ENCODE measurements at places on chromosomes 1 and 21. TPM values are rescaled to one million over a fixed set of nuclear protein-coding genes. Genes with fewer than 3 reads are reported as not detected.

Gene PKN2
- 26.6 TPM for total RNA-seq

GRCh38 chr1:119808972-119809550 lies 2.2 kb downstream of the REG4 start:
- H3K4me1 ChIP-seq = peaks cover 4% of the 10 kb centered on the region
- H3K36me3 ChIP-seq = no peaks in the 10 kb centered on the region
- peak; percentile 72 for DNase-seq

Gene S100A4
- 678 TPM for total RNA-seq

Gene HNRNPU
- total RNA-seq = 425 TPM

DNA sequence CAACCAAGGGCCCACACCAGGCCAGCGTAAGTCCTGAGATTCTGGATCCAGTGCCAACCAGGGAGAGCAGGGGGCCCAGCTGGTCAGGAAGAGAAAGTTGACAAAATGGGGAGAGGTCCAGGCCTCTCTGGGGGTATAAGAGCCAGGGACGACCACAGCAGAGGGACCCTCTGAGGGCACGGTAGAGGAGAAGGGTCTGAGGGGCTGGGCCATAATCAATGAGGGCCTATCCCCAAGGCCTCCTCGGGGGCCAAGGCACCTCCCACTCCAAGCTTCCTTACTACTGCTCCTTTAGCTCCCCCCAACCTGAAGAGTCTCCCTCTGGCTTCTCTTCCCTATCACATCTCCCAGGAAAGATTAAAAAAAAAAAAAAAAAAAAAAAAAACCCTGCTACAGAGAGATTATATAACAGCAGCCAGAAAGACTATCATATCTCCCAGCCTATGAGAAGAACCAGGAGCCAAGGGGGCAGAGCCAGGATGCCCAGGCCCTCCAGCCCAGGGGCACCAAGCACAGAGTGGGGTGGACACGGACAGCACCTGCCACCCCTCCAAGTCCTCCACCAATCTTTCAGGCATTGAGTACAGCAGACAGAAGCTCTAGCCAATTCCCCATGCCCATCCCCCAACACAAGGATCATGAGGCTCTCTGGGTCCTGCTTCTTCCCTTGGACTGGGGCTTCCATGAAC lies 2.7 kb downstream of the MEF2D start:
- peak overlapping the region; percentile 48 for H3K4me3 ChIP-seq
- H3K4me1 ChIP-seq = peaks cover 71% of the 10 kb centered on the region
- no peak for DNase-seq
- H3K27me3 ChIP-seq = no peaks in the 10 kb centered on the region
- peak overlapping the region; percentile 33 for H3K27ac ChIP-seq

Gene FCAMR
- total RNA-seq = not detected

- H3K4me1 ChIP-seq = no peaks in the 10 kb centered on the region
- H3K27me3 ChIP-seq = peaks cover 13% of the 10 kb centered on the region
- H3K36me3 ChIP-seq = no peaks in the 10 kb centered on the region
- H3K4me3 ChIP-seq = no peak overlapping the region
- H3K27ac ChIP-seq = no peak overlapping the region
- DNase-seq = no peak
Measured at GRCh38 chr1:22835636-22836319, 125.1 kb downstream of the EPHB2 start.

DNA sequence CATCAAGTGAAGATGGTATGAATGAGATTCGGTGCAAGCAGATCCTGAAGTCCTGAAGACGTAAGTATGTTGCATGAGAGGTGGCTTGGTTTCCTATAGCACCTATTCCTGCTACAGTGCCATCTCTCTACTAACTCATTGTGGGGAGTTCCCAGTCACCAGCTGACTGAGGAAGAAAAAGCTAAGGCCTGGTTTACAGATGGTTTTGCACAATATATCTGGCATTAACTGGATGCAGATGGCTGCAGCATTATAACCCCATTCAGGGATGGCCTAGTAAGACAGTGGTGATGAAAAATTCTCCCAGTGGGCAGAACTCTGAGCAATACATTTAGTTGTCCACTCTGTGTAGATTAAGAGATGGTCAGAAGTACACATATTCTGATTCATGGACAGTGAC lies 36.7 kb downstream of the RTCA start:
- no peak overlapping the region for H3K27ac ChIP-seq
- DNase-seq = no peak
- H3K4me3 ChIP-seq = no peak overlapping the region
- H3K27me3 ChIP-seq = no peaks in the 10 kb centered on the region

Gene IGSF21
- not detected for total RNA-seq

- H3K27me3 ChIP-seq = no peaks in the 10 kb centered on the region
- no peak overlapping the region for H3K27ac ChIP-seq
- no peak for DNase-seq
- no peaks in the 10 kb centered on the region for H3K4me1 ChIP-seq
- no peaks in the 10 kb centered on the region for H3K36me3 ChIP-seq
Measured at GRCh38 chr1:65572701-65573421, 152.4 kb downstream of the LEPR start.

GRCh38 chr1:167344615-167345385 lies 124.1 kb downstream of the POU2F1 start:
- no peaks in the 10 kb centered on the region for H3K36me3 ChIP-seq
- H3K27ac ChIP-seq = no peak overlapping the region
- H3K4me1 ChIP-seq = peaks cover 2% of the 10 kb centered on the region
- no peaks in the 10 kb centered on the region for H3K27me3 ChIP-seq
- no peak for DNase-seq

DNA sequence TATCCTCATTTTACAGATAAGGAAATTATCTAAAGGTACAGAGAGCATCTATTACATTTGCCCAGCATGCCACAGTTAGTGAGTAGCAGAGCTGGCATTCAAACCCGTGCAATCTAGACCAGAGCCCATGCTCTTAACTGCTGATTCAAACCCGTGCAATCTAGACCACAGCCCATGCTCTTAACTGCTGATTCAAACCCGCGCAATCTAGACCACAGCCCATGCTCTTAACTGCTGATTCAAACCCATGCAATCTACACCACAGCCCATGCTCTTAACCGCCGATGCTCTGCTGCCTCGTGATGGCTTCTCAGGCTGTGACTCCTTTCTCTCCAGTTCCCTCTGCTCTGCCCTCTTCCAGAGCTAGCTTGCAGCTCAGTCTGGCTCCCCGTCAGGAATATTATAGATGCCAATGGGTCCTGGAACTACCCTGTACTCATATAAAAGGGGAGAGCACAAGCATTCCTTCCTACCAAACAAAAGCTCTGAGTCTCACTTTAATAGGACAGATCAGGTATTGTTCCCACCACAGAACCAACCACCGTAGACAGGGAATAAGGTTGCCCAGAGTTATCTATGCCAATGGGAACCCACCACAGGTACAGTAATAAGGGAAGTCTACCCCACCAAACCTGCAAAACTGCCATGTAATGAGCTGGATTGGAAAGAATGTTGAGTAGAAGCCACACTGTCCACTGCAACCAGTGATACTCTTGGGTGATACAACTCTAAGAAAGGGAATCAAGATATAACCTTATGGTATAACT lies 78.4 kb downstream of the SMYD3 start:
- no peaks in the 10 kb centered on the region for H3K27me3 ChIP-seq
- DNase-seq = peak; percentile 6
- H3K27ac ChIP-seq = peak overlapping the region; percentile 39
- no peaks in the 10 kb centered on the region for H3K36me3 ChIP-seq

DNA sequence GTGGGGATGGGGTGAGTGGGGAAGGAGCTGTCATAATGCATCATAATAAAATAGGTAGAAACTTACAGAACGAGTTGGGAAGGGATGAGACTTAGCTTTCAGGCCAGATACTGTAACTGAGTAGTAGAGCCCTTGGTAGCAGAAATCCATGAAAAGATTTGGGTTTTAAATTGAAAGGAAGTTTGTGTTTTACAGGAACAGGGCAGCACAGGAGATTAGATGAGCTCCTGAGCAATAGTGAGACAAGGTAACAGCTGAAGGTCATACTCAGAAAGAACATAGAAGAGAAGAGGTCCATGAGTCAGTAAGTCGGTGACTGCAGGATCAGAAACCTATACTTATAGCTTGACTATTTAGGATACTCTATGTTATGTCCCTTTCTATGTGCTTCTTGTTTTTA lies 7.3 kb downstream of the MAP10 start:
- H3K36me3 ChIP-seq = no peaks in the 10 kb centered on the region
- peaks cover 2% of the 10 kb centered on the region for H3K4me1 ChIP-seq
- no peak overlapping the region for H3K4me3 ChIP-seq
- no peak for DNase-seq
- peaks cover 7% of the 10 kb centered on the region for H3K27me3 ChIP-seq
- H3K27ac ChIP-seq = no peak overlapping the region

- H3K4me3 ChIP-seq = no peak within 1 kb of the TSS
- peaks cover 8% of the 10 kb centered on the region for H3K4me1 ChIP-seq
- peak; percentile 75 for DNase-seq
- peaks cover 21% of the 10 kb centered on the region for H3K27me3 ChIP-seq
Measured at GRCh38 chr1:154567386-154568156, at the start of gene CHRNB2. TSS of gene CHRNB2 (plus strand) at chr1:154567778. CDS start at chr1:154568045, 267 bp downstream.

Gene HTR6
- 0.10 TPM for total RNA-seq

DNA sequence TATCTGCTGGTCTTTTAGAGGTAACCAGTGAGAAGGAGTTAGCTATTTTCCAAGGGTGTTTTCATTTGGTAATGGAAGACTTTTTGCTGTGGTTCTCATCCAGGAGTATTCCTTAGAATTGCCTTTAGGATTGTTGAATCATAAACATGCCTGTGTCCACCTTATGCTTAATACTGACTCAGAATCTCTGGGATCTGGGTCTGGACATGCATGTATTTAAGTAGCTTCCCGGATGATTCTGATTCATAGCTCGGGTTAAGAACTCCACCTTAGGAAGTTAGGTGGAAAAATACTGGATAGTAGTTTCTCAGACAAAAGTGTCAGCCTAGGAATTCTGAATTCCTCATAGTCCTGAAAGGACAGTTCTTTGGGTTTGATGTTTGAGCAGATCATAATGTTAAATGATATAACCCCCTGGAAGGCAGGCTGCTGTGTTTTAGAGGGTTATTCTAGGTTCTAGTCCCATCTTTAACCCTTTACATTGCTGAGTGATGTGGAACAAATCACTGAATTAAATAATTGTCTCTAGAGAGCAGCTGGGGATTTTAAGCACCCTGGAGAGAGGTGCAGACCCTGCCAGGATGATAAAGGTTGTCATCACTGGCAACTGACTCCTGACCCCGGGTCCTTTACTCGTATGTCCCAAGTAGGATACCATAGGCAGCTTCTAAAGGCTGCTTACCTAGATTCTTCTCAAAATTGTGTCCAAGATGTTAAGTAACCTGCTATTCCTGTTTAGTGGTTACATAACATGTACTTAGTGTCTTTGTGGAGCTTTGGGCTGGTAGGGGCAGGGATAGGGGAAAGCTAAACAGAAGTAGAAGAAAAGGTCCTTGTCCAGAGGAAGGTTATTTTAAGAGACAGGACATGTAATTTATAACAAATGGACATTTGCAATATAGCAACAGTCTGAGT lies 14.5 kb upstream of the C4BPB start:
- DNase-seq = no peak
- H3K4me1 ChIP-seq = peaks cover 31% of the 10 kb centered on the region
- H3K27ac ChIP-seq = no peak overlapping the region

- no peak overlapping the region for H3K4me3 ChIP-seq
- H3K27ac ChIP-seq = no peak overlapping the region
- no peak for DNase-seq
- H3K4me1 ChIP-seq = no peaks in the 10 kb centered on the region
- H3K36me3 ChIP-seq = no peaks in the 10 kb centered on the region
Measured at GRCh38 chr1:74964508-74965102, 169.6 kb upstream of the LHX8 start.

DNA sequence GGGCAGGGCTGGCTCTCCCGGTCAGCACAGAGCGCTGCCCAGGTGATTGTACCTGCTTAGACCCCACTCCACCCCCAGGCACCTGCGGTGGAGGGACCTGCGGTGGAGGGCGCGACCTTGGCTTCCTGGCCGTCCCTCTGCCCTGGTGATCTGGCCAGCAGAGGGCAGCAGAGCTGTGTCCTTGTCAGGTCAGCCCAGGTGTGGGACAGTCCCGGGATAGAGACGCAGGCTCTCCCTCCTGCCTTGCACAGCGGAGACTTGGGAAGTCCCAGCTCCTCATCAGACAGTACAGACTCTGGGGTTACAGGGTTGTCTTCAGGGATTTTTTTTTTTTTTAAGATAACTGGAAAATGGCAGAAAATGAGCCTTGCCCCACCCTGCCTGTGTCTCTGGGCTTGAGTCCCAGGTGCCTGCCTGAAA lies 10.0 kb downstream of the SLX9 start:
- peak; percentile 86 for DNase-seq
- H3K4me1 ChIP-seq = peaks cover 11% of the 10 kb centered on the region
- no peaks in the 10 kb centered on the region for H3K27me3 ChIP-seq
- H3K4me3 ChIP-seq = no peak overlapping the region

DNA sequence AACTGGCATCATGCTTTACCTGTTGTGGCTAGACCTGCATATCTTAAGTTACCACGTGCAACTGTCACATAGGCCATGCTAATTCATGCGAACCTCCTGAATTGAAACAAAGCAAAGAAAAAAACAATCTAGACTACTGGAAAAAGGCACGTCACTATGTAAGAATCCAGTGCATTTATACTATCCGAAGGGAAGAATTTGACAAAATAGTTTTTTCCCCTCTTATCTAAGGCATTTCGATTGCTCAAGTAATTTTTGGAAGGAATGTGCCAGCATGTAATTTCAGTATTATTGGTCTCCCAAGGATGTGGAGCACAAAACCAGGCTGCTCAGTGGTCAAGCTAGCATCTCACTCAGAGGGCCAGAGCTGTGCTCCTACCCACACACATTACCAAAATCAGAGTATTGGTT lies 31.5 kb upstream of the C1orf198 start:
- no peak for DNase-seq
- no peaks in the 10 kb centered on the region for H3K27me3 ChIP-seq
- peaks cover 5% of the 10 kb centered on the region for H3K36me3 ChIP-seq

GRCh38 chr21:41507521-41508414 lies at the start of gene TMPRSS2:
TSS of gene TMPRSS2 (minus strand) at chr21:41508158. CDS start at chr21:41498133, 10,025 bp downstream.
- H3K4me1 ChIP-seq = peaks cover 7% of the 10 kb centered on the region
- DNase-seq = no peak
- H3K36me3 ChIP-seq = no peaks in the 10 kb centered on the region

GRCh38 chr1:53792806-53793205 lies 45.3 kb downstream of the NDC1 start:
- no peaks in the 10 kb centered on the region for H3K4me1 ChIP-seq
- peaks cover 43% of the 10 kb centered on the region for H3K36me3 ChIP-seq
- no peak overlapping the region for H3K4me3 ChIP-seq
- H3K27ac ChIP-seq = no peak overlapping the region
- DNase-seq = no peak
- H3K27me3 ChIP-seq = no peaks in the 10 kb centered on the region

Gene NHLH1
- total RNA-seq = 0.25 TPM

Measured in activated CD4-positive, alpha-beta T cell treated with anti-CD3 and anti-CD28 coated beads, Interleukin-2, amount 10 ng/mL, durations not matched to agents 7 days and 5 days (primary cell).